GM03348 (cell line): ENCODE measurements at places on chromosomes 7 and 10.

- DNase-seq, result no peak
These were observed 44.1 kb upstream of the GDF10 start for GRCh38 chr10:47255866-47256265.

GRCh38 chr10:126250527-126251310, 137.6 kb downstream of the ADAM12 start:
- DNase-seq, result no peak

DNA sequence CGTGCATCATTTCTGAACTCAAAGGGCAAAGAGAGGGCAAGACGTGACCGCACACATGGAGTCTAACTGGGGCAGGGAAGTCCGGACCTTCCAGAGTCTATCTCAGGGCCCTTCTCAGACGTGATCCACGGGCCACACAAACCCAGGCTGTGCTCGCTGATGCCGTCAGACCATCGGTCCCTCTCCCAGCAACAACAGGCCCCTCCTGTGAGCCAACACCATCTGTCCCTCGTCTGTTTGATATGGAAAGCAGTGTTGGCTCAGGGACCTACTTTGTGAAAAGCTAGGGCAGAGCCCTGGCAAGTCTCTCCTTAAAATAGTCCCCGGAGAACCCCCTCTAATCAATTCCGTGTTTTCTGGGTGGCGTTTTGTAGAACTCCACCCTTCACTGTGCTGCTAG, 208.8 kb downstream of the TCERG1L start:
- no peak for DNase-seq

DNA sequence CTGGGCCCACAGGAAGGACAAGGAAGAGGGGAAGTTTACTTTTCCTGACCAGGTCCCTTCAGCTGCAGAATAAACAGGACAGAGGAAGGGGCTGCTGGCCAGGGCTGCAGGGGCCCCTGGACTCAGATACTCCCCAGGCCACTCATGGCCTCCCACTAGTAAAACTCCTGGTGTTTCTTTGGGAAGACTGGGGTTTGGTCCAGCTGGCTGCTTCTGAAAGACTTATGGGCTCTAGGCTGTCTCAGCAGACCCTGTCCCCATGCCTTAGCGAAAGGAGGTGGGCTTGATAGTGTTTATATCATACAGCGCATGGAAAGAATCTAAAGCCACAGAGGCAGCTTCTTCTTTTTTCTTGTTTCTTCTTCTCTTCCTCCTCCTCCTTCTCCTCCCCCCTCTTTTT, 56.4 kb downstream of the PALD1 start:
- DNase-seq, result no peak

DNA sequence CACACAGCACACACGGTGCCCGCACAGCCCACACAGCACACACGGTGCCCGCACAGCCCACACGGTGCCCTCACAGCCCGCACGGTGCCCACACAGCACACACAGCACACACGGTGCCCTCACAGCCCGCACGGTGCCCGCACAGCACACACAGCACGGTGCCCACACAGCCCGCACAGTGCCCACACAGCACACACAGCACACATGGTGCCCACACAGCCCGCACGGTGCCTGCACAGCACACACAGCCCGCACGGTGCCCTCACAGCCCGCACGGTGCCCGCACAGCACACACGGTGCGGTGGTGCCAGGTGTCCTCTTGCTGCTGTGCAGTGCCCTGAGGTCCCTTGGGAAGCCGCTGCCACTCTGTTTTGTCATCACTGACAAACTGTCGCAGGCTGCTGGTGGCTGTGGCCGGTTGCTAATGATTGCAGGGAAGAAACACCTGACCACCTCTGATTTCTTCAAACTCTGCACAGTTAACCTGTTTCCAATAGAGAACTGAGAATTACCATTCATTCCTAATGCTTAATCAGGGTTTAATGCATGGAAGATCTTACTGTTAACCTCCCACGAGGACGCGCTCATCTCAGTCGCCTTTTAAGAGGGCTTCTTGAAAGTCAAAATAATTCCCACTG, 66.9 kb downstream of the GLRX3 start:
- no peak for DNase-seq

DNA sequence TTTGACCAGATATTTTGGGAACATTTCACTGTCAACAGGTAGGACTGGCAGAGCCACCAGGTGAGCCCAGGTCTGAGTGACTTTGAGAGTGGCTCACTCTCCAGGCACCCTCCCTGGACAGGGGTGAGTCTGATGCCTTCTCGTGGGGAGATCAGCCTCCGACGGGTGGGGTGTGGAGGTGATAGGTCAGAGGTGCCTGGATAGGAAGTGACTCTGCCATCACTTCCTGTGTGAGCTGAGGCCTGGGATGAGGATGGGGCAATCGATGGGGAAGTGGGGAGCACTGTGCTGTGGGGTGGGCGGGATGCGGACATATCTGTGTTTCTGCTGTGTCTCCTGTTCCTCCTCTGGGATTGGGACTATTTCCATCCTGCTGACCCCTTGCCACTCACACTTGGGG, 34.6 kb downstream of the IFT22 start:
- no peak for DNase-seq

DNA sequence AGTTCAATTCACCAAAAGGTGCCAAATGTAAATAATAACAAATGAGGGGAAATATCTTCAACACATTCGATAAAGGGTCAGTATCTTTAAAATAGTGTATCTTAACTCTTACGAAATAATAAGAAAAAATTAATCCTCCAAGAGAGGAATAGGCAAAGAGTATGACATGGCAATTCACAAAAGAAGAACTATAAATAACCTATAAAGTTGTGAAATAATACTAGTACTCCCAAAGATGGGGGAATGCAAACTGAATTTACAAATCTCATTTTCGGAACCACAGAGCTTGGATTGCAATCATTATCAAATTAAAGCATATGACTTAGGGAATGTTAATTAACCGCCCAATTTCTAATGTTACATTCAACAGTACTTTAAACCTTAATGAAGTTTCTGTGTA, 78.2 kb upstream of the TARP start:
- no peak for DNase-seq

- peak; percentile 93 for DNase-seq
These were observed 32.6 kb downstream of the DUSP5 start for GRCh38 chr10:110530131-110530831.

GRCh38 chr7:117673367-117673766, 193.5 kb downstream of the CFTR start:
- DNase-seq, result no peak

DNA sequence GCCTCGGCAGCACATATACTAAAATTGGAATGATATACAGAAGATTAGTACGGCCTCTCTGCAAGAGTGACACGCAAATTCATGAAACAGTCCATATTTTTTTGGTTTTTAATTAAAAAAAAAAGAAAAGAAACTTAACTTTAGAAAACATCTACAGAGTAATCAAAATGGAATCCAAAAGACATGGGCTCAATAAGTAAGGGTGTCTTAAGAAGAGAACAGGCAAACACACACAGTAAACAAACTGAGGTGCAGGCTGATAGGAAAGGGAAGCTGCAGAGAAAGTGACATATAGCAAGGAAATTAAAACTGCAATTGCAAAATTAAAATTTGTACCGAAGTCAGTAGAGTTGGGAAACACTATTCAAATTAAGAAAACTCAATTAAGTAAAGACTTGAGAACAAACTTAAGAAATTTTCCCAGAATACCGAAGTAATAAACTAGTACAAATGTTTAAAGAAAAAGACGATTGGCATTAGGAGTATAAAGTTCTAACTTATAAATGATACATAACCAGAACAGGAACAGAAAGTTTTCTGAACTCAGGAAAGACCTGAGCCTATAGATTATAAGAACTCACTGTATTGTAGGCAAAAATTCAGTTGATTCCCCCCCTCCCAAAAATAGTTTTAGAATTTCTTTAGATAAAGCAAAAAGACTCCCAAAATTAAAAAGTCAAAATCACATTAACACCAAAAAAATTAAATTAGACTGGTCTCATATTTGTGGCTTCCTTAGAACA, 16.3 kb downstream of the MTPN start:
- no peak for DNase-seq

DNA sequence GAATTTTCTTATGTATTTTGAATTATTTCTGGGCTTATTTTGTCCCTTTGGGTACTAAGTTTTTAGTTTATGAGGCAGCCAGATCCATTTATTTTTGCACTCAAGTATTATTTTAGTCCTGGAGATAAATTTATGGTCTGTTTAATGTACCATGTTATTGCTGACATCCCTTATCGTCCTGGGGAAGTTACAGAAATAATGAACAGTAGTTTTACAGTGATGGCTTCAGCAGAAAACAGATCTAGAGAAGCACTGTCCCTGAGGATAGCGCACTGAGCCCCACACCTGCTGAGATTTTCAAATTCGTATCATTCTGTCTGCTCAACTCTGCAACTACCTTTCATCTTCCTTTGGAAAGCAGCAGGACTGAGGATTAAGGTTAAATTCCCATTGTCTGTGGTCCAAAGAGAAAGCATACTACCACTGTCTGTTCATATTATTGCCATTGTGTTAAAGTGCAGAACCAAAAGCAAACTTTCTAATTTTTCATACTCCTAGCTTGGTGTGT, 168.3 kb downstream of the SNX13 start:
- no peak for DNase-seq

DNA sequence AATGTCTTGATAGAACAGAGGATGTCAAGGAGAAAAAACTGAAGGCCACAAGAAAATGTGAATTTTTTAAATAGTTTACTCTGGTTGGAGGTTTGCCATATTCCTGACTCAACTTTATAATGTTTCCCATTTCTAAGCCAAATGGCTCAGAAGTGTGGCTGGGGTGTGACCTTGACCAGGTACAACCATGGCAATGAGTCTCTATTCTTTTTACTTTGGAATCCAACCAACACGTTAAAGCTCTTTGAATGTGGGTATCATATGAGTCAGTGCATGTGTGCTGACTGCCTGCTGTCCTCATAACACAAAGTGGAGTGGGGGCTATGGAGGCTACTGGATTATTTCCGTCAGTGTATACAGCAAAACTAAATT, 33.5 kb upstream of the DLD start:
- DNase-seq, result peak; percentile 27

- no peak for DNase-seq
These were observed 23.9 kb downstream of the COL13A1 start for GRCh38 chr10:69825604-69826003.

DNA sequence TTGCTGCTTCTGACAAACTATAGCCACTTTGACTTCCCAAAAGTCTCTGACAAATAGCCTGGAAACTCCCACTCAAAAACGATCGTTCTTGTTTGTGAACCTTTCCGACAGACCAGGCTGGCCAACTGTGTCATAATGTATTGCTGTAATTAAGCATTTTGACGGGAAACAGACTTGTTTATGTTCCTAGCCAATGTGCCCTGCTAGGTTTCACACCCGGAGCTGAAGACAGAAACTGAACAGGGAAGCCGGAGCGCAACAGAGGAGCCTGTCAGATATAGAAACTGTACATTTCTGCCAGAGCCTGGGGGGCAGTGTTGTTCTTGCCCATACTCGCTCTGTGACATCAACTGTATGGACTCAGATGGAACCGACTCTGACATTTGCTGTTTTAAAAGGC, 55.3 kb upstream of the C7orf33 start:
- DNase-seq, result no peak

DNA sequence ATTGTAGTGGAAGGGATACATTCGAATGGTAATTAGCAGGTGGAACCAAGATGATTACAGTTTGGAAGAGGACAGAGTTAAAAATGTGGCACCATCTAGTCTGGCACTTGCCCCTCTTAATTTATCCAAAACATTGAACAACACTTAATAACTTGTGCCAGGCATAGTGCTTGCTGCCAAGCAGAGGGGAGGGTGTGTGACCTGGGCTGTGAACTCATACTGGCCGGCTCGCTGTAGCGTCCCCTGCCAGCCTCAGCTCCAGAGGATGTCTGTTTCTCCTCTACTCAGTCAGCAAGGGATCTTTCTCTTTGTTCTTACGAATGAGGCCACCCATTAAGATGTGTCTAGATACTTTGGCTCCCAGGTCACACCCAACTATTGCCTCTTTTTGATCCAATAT, 179.4 kb upstream of the INHBA start:
- DNase-seq, result no peak

GRCh38 chr10:28663576-28664368, 13.5 kb upstream of the BAMBI start:
- peak; percentile 90 for DNase-seq

- DNase-seq, result no peak
These were observed 157.1 kb downstream of the GATA3 start for GRCh38 chr10:8211631-8212030.

DNA sequence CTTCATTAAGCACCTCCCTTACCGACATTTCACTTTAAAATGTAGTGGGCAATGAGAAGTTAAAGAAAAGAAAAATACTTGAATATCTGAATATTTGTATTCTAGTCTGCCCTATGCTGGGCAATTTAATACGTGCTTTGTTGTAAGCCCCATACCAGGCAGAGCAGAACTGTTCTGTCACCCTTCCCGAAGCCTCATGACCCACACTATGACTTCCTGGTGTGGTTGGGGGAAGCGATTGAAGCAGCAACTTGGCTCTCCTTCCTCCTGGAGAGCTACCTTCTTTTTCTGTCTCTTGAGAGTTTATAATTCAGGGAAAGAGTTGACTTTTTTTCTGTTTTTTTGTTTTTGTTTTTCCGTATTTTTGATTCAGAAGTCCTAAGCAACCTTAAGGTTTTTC, 243.7 kb downstream of the INHBA start:
- DNase-seq, result no peak

GRCh38 chr7:151684408-151685175, 164.9 kb upstream of the RHEB start:
- no peak for DNase-seq

DNA sequence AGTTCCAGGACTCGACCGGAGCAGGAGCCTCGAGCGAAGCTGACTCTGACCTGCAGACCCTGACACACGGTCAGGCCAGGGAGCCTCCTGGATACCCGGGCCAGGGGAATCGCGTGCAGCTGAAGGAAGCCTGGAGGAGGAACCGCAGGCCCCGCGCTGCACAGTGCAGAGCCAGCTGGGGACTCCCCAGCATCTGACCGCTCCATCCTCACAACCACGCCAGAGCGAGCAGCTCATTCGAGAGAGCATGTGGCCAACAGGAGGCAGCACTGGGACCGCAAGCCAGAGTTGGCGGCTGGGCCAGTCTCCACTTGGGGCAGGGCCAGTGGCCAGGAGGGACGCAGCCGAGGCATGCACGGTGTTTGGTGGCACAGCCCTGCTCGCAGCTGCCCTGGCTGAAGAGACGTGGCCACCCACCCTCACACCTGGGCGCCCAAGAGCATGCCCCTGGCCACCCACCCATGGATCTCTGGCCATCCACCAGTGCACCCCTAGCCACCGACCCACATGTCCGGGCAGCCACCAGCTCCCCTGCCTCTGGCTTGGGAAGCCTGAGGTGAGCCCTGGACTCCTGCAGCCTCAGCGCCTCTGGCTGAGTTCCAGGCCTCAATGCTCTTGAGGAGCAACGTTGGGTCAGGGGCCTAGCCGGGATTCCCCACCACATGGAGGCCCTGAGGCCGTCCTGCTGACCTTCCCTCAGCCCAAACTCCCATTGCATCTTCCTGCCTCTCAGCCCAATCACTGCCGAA, 213.9 kb downstream of the ELFN1 start:
- DNase-seq, result no peak

GRCh38 chr7:103989200-103989784, at the start of gene RELN:
RELN (minus strand) TSS chr7:103989658; CDS start chr7:103989356, 302 bp downstream.
- DNase-seq, result peak; percentile 67
